ENCODE measurements at places on chromosomes 6 and 20.

- DNase-seq = no peak
Measured at GRCh38 chr20:43972692-43973091, 58.0 kb downstream of the TOX2 start.

DNA sequence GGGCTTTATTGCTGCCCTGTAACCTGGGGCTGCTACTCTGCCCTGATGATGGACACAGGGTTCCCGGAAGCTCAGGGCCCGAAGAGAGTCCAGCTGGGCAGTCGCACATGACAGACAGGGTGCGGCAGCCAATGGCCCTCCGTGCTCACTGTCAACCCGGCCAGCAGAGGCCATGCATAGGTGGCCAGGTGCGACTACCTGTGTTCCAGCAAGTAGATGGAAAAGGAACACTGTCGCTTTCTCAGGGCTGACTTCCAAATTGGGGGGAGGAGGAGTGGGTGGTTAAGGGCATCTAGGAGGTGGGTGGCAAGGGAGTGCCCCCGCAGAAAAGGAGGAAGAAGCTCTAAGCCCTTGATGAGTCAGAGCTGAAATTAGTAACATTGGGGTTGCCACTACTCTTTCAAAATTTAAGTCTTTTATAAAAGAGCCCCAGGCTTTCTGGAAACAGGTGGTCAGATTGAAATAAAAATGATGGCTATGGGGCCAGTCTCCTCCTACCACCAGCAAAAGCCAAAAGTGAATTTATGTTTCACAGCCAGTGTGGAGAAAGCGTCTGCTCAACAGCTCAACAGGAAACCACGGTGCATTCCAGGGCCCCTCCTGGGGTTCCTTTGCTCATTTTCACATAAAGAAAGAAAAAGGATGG, 2.3 kb upstream of the RAMACL start:
- no peak for DNase-seq

DNA sequence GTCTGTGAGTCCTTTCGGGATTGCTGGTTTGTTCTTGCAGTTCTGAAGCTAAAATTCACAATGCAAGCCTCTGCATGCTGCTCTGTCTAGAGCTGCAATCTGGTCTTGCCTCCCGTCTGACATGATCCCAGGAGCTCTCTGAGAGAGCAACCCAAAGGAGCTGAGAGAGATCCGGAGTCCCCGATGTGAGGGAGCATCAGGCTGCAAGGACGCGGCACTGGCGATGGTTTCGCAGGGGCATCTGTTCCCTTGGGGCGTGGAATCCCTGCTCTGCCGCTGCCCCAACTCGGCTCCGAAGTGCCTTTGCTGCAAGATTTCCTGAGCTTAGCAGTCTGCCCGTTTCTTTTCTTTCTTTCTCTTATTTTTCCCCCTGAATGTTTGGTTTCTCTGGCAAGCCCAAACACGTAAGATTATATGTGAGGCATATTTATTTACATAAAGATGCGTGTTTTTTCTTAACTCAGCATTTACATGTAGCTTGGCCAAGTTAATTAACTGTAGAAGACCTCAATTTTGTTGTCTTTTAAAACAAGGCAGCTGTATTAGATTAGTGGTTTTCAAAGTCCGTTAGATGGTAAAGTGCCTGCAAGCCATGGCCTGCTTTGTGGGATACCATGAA, 873.0 kb downstream of the KIF16B start:
- no peak for DNase-seq

- DNase-seq = no peak
Measured at GRCh38 chr20:45685896-45686295, 15.9 kb upstream of the WFDC11 start.

DNA sequence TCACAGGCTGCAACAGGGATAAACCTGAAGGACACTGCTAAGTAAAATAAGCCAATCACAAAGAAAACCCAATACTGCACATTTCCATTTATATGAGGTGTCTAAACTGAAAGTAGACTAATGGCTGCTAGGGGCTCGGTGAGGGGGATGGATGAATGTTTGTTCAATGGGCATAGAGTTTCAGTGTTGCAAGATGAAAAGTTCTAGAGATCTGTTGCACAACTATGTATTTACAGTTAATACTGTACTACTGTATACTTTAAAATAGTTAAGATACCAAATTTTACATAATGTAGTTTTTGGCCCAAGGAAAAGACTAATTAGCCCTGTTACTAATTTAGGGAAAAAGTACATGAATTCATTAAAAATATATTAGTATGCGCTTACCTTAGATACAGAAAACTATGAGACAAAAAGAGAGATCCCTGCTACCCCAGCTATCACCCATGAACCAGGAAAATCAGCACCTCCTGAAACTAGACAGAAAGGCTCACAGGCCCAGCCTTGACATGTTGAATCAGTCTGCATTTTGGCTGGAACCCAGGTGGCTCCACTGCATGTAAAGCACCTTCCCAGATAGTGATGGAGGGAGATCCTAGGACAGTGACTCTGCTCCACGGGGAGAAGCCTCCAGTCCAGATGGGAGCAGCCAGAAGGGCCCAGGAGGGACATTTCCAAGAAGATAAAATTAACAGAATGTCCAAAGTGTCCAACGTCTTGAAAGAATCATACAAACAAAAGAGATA, 16.1 kb downstream of the HLA-F start:
- DNase-seq = no peak

GRCh38 chr20:35729283-35729807, 12.7 kb downstream of the RBM39 start:
- no peak for DNase-seq

DNA sequence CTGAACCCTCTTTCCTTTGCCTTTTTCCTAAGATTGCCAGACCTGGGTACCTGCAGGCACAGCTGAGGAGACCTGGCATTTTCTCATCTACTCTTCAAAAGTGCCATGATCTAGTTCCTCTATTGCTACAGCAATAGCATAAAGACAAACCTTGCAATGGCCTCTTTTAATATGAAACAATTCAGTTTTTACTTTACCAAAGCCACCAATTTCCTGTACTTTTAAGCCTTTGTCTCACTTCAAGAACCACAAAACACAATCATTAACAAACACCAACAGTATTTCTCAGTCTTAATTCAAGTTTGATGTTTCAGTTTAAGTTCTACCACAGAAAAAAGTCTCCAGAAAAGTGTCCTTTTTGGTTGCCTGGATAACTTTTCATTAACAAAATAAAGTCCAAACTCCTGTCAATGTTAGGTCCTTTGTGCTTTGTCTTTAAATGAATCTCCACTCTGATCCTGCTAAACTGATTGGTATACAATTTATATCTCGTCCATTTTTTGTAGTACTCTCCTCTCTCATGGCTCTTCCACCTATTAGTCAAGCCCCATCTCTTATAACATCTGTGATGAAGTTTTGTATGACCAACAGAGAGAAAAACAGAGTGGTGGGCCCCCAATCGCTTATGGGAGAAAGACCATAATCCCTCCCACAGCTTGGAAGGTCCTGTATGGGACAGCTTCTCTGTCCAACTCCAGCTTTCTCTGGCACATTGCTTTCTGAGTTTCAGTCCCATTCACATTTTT, 50.5 kb upstream of the THEMIS start:
- DNase-seq = no peak

DNA sequence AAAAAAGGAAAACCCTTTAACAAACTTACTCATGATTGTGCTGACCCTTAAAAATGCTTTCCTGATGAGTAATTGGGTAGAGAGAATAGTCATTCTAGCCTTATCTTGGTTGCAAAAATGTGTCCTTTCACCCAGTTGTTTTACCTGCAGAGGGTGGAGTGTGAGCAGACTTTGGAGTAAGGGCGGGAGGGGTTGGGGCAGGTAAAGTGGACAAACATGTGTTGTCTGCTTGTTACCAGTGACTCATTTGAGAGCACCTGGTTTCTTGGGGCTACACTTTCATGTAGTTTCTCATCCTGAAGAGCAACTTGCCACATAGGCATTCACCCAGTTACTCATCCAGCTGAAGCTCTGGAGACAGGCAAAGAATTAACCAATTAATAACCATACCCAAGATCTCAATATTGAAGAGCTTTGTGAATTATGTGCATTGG, 121.1 kb downstream of the TNFRSF21 start:
- no peak for DNase-seq

GRCh38 chr6:159317430-159317829, 148.2 kb downstream of the FNDC1 start:
- no peak for DNase-seq

GRCh38 chr20:59105581-59105980, 58.0 kb upstream of the ZNF831 start:
- no peak for DNase-seq

- DNase-seq = no peak
Measured at GRCh38 chr20:37379967-37380828, 34.3 kb downstream of the SRC start.

GRCh38 chr6:36650848-36651478, 27.6 kb upstream of the CDKN1A start:
- DNase-seq = no peak

DNA sequence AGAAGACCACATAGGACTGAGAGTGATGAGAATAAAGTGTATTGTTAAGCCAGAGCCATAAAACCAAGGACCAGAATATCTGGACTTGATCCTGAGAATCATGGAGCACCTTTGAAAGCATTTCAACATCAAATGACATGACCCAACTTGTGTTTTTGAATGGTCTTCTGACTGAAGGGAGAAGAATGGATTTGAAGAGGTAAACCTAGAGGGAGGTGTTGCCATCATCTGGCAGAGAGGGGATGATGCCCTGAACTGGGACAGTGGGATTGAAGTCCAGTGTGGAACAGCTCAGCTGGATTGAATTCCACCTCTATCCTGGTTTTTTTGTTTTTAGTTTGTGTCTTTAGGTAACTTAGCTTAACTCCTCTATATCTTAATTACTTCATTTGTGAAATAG, 570.0 kb downstream of the TBC1D32 start:
- DNase-seq = no peak

- no peak for DNase-seq
Measured at GRCh38 chr6:84086056-84086455, 52.5 kb downstream of the MRAP2 start.

GRCh38 chr20:38651562-38651961, 50.0 kb downstream of the ARHGAP40 start:
- no peak for DNase-seq

GRCh38 chr20:58622671-58623578, 28.2 kb upstream of the STX16 start:
- no peak for DNase-seq

- DNase-seq = no peak
Measured at GRCh38 chr6:107531868-107532267, 42.0 kb downstream of the SOBP start.

DNA sequence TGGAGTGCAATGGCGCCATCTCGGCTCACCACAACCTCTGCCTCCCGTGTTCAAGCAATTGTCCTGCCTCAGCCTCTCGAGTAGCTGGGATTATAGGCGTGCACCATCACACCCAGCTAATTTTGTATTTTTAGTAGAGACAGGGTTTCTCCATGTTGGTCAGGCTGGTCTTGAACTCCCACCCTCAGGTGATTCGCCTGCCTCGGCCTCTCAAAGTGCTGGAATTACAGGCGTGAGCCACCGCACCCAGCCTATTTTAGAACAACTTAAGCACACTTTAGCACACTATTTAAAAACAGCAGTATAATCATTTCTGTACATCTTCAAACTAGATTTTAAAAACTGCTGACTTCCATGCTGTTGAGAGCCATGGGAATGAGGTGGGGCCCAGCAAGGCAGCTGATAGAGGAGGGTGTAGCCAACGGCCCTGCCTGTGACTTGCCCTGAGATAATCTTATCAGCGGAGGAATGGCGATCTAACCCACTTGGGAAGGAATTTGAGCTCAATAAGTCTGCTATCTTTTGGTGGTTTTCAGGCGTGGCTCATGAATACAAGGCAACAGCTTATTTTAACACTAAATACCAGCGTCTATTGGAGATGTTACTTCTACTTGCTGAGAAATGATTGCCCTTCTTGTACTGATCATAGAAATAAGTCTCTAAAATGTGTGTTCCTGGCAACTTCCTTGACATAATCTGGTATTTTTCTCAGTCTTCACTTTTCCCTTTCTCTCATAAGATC, 12.1 kb downstream of the ZDHHC14 start:
- no peak for DNase-seq

GRCh38 chr6:22958677-22959076, 389.3 kb downstream of the HDGFL1 start:
- DNase-seq = no peak

DNA sequence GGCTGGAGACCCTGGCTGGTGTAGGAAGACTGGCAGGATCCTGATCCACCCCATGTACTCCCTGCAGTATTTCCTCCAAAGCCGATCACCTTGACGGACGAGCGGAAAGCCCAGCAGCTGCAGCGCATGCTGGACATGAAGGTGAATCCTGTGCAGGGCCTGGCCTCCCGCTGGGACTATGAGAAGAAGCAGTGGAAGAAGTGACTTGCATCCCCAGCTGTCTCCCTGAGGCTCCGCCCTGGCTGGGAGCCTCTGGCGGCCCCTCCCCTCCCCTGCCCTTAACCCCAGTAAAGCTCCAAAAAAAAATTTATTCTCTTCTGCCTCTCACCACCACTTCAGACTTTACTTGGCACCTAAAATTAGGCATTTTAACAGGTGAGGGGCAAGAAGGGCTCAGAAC, 7.0 kb downstream of the COX4I2 start:
- no peak for DNase-seq

- no peak for DNase-seq
Measured at GRCh38 chr6:35611240-35611639, 77.5 kb downstream of the FKBP5 start.

DNA sequence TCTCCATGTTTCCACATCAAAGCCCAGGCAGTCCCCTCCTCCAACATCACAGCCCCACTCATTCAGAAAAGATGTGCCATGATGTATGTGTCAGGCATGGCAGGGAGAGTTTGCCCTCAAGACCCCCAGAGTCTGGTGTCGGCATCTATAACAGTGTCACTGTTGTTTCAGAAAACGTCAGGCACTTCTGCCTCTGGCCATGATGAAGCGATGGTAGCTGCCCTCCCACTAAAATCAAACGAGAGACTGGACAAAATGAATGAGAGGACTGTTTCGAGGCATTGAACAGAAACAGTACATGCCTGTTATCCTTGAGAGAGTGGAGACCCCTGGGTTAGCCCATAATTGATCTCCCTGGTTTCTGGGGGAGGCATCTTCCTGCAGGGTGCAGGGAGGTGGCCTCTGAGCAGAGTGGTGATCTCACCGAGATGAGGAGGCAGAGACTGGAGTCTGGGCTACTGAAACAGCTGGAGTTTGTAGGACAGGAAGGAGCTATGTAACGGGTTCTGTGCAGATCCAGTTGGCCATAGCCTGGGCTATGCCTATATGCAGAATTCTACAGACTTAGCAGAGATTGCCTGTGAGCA, 144.5 kb downstream of the SYCP2 start:
- DNase-seq = no peak

GRCh38 chr6:127415096-127415495, 44.1 kb downstream of the KIAA0408 start:
- no peak for DNase-seq

Measured in NCI-H187 (cell line).